ENCODE measurements at places on chromosomes 16 and 17.

- no peak for DNase-seq
- H3K4me3 ChIP-seq, result no peak overlapping the region
- no peaks in the 10 kb centered on the region for H3K27me3 ChIP-seq
- peaks cover 21% of the 10 kb centered on the region for H3K4me1 ChIP-seq
- H3K36me3 ChIP-seq, result no peaks in the 10 kb centered on the region
- no peak overlapping the region for H3K27ac ChIP-seq
Observed at GRCh38 chr16:88482630-88483391, 29.7 kb downstream of the ZFPM1 start.

DNA sequence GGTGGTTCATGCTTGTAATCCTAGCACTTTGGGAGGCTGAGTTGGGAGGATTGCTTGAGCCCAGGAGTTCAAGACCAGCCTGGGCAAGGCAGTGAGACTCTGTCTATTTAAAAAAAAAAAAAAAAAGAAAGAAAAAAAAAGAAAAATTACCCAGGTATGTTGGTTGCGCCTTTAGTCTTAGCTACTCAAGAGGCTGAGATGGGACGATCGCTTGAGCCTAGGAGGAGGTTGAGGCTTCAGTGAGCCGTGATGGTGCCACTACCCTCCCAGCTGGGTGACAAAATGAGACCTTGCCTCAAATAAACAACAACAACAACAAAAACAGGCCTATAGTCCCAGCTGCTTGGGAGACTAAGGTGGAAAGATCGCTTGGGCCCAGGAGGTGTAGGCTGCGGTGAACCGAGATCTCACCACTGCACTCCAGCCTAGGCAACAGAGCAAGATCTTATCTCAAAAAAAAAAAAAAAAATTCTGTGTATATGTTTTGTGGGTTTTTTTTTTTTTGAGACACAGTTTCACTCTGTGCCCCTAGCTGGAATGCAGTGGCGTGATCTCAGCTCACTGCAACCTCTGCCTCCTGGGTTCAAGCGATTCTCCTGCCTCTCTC is 12.5 kb upstream of the ANKRD40CL start:
- H3K36me3 ChIP-seq, result no peaks in the 10 kb centered on the region
- H3K4me1 ChIP-seq, result peaks cover 24% of the 10 kb centered on the region
- H3K27ac ChIP-seq, result peak overlapping the region; percentile 41
- peak; percentile 77 for DNase-seq
- peak overlapping the region; percentile 38 for H3K4me3 ChIP-seq

DNA sequence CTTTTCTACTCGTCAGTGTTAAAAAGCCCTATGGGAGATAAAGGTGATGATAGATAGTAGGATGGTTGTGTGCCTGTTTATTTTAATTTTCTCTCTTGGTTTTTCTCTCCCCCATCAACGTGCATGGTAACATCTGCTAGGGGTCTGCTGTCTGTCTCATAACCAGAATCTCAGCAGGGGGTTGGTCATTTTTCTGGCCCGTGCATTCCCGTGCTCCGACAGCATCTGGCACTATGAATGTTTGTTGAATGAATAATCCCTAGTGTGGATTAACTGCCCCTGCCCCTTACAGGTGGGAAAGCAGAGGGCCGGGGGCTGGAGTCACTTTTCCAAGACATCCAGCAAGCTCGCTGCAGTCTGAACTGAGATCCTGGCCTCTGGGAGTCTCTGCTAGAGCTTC is 6.3 kb downstream of the CA5A start:
- peaks cover 7% of the 10 kb centered on the region for H3K4me1 ChIP-seq
- H3K4me3 ChIP-seq, result no peak overlapping the region
- H3K36me3 ChIP-seq, result no peaks in the 10 kb centered on the region
- H3K27ac ChIP-seq, result no peak overlapping the region
- H3K27me3 ChIP-seq, result peaks cover 14% of the 10 kb centered on the region

DNA sequence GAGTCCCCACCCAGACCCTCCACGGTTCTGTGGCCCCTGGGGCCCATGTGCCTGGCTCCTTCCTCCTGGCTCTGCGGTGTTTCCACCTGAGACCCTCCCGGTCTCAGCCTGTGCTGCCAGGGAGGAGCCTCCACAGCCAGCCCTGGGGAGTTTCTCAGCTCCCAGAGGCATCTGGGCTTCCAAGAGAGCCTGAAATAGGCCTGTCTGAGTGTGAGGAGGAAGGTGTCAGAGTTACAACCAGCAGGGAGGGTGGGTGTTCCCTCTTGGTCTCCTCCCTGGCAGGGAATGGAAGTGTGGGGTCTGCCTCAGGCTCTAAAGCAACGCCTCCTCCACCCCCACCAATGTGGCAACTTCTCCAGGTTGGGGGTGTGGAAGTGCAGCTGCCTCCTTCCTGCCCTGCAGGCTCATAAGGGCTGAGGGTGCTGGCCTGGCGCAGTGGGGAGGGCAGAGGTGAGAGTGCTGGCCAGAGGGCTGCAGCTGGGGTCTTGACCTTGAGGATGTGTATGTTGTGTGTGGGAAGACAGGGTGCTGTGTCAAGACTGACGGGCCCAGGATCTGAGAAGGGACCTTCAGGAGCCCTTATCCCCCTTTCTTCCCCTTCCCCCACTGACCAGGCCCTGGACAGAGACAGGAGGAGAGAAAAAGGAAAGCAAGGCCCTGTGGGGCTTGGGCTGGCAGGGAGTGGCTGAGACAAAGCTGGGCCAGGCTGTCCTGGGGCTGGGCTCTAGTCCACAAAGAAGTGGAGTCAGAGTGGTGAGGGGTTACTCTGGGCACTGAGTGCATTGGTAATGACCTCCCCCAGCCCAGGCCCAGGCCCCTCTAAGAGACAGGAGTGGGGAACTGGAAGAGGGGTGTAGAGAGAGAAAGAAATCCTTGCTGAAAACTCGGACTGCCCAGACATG is 2.4 kb downstream of the CYGB start:
- H3K27ac ChIP-seq, result no peak overlapping the region
- peaks cover 38% of the 10 kb centered on the region for H3K27me3 ChIP-seq
- H3K4me3 ChIP-seq, result no peak overlapping the region
- peaks cover 3% of the 10 kb centered on the region for H3K4me1 ChIP-seq
- DNase-seq, result no peak

- DNase-seq, result no peak
- H3K4me3 ChIP-seq, result no peak overlapping the region
- peaks cover 24% of the 10 kb centered on the region for H3K27me3 ChIP-seq
- H3K4me1 ChIP-seq, result peaks cover 16% of the 10 kb centered on the region
- H3K27ac ChIP-seq, result no peak overlapping the region
- no peaks in the 10 kb centered on the region for H3K36me3 ChIP-seq
Observed at GRCh38 chr17:56777859-56778258, 55.9 kb downstream of the C17orf67 start.

DNA sequence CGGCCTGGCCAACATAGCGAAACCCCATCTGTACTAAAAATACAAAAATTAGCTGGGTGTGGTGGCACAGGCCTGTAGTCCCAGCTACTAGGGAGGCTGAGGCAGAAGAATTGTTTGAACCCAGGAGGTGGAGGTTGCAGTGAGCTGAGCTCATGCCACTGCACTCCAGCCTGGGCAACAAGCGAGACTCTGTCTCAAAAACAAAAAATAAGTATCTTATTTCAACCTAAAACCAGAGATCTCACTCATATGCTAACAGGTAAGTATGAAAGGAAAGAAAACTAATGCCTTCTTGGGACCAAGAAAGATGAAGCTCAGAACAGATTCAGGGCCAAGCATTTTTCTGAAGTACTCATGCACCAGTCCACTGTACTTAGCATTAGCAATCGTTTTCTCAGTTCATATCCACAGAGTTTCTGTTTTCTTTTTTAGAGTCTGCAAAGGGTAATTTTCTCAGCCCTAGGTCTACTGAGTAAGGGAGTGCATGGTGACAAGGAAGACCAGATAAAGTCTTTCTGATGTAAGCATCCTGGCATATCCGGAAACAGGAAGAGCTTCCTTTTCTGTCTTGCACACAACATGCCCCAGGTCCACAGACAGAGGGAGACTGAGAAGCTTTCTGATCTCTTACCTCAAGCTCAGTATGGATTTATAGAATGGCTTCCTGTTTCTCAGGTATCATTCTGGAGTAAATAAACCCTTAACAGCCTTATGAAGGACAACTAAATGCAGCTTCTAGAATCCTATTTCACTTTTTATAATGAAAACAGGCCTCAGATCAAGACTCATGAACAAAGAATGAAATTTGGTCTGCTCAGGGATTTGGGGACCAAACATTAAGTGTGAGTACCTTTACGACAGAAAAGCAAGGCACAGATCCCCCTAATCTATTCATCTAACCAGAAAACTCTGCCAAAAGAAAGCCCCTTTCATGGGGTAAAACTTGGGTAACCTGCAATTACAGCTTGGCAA is 38.7 kb upstream of the FOXJ1 start:
- H3K4me3 ChIP-seq, result peak overlapping the region; percentile 66
- peaks cover 59% of the 10 kb centered on the region for H3K4me1 ChIP-seq
- H3K27me3 ChIP-seq, result no peaks in the 10 kb centered on the region
- peaks cover 56% of the 10 kb centered on the region for H3K36me3 ChIP-seq
- peak overlapping the region; percentile 91 for H3K27ac ChIP-seq

GRCh38 chr17:40671282-40671681 is 6.3 kb upstream of the KRT222 start:
- H3K36me3 ChIP-seq, result no peaks in the 10 kb centered on the region
- no peak overlapping the region for H3K4me3 ChIP-seq
- H3K27me3 ChIP-seq, result peaks cover 37% of the 10 kb centered on the region
- no peak for DNase-seq
- H3K27ac ChIP-seq, result no peak overlapping the region

DNA sequence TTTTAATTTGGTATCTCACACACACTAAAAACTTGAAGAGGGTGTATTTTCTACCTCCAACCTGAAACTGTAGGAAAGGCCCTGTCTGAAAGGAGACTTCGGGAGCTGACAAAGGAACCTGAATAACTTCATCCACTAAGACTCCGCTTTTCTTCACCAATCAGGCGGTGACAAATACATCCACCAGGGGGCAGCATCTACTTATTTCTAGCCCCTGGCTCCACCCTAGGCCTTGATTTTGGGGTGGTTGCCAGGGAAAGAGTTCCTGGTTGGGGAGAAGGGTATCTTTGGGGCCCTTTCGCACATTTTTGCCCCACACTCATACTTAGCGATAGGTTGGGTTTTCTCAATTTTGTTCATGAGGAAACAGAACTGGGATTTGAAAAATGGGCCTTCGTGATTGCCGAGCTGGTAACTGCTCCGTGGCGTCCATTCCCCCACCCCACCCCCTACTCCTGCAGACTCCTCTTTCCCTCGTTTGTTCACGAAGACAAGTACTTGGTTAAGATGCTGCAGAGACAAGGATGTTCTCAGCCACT is 4.8 kb upstream of the ARL4D start:
- no peaks in the 10 kb centered on the region for H3K36me3 ChIP-seq
- H3K4me1 ChIP-seq, result peaks cover 47% of the 10 kb centered on the region
- peak overlapping the region; percentile 10 for H3K27ac ChIP-seq
- no peaks in the 10 kb centered on the region for H3K27me3 ChIP-seq
- DNase-seq, result peak; percentile 95
- H3K4me3 ChIP-seq, result no peak overlapping the region

- H3K27ac ChIP-seq, result no peak overlapping the region
- no peaks in the 10 kb centered on the region for H3K27me3 ChIP-seq
- no peaks in the 10 kb centered on the region for H3K36me3 ChIP-seq
- no peaks in the 10 kb centered on the region for H3K4me1 ChIP-seq
- DNase-seq, result no peak
- H3K4me3 ChIP-seq, result no peak overlapping the region
Observed at GRCh38 chr17:67054011-67054591, 9.7 kb downstream of the CACNG1 start.

- H3K36me3 ChIP-seq, result no peaks in the 10 kb centered on the region
- H3K27me3 ChIP-seq, result peaks cover 50% of the 10 kb centered on the region
- H3K4me1 ChIP-seq, result peaks cover 5% of the 10 kb centered on the region
- no peak overlapping the region for H3K4me3 ChIP-seq
Observed at GRCh38 chr17:66830451-66830850, 4.5 kb upstream of the CACNG5 start.

- no peaks in the 10 kb centered on the region for H3K36me3 ChIP-seq
- no peak overlapping the region for H3K27ac ChIP-seq
- no peak overlapping the region for H3K4me3 ChIP-seq
- DNase-seq, result no peak
- peaks cover 6% of the 10 kb centered on the region for H3K4me1 ChIP-seq
Observed at GRCh38 chr16:88917146-88917914, 50.9 kb upstream of the PABPN1L start.

GRCh38 chr17:46035112-46035818 is 36.2 kb downstream of the STH start:
- H3K27me3 ChIP-seq, result no peaks in the 10 kb centered on the region
- DNase-seq, result no peak
- H3K4me3 ChIP-seq, result no peak overlapping the region
- peak overlapping the region; percentile 32 for H3K27ac ChIP-seq
- peaks cover 71% of the 10 kb centered on the region for H3K36me3 ChIP-seq
- H3K4me1 ChIP-seq, result peaks cover 8% of the 10 kb centered on the region

GRCh38 chr16:84369938-84370627 is 1.7 kb downstream of the ATP2C2 start:
- peaks cover 61% of the 10 kb centered on the region for H3K27me3 ChIP-seq
- no peak overlapping the region for H3K4me3 ChIP-seq
- H3K27ac ChIP-seq, result no peak overlapping the region
- peaks cover 22% of the 10 kb centered on the region for H3K4me1 ChIP-seq
- DNase-seq, result no peak
- H3K36me3 ChIP-seq, result no peaks in the 10 kb centered on the region

- H3K27me3 ChIP-seq, result no peaks in the 10 kb centered on the region
- peak; percentile 75 for DNase-seq
- H3K27ac ChIP-seq, result no peak overlapping the region
- no peak overlapping the region for H3K4me3 ChIP-seq
- no peaks in the 10 kb centered on the region for H3K36me3 ChIP-seq
Observed at GRCh38 chr16:88437367-88437964, 15.6 kb upstream of the ZFPM1 start.

GRCh38 chr16:30526137-30526822 is at the start of gene ZNF768:
Gene ZNF768 (minus strand): TSS chr16:30526566. CDS start chr16:30526413, 153 bp downstream.
- H3K36me3 ChIP-seq, result peaks cover 25% of the 10 kb centered on the region
- peak within 1 kb of the TSS; percentile 75 for H3K27ac ChIP-seq
- peak within 1 kb of the TSS; percentile 78 for H3K4me3 ChIP-seq
- H3K4me1 ChIP-seq, result peaks cover 32% of the 10 kb centered on the region
- DNase-seq, result peak; percentile 34

DNA sequence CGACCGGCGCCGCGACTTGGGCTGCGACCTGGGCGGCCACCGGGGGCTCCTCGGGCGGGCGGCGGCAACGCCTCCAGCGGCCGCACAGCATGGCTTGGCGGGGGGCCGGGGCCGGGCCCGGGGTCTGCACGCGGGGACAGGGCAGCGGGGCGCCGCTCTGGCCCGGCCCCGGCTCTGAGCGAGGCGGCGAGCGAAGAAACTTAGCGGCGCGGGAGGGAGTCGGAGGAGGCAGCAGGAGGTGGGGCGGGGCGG is at the start of gene PLCD3:
TSS of gene PLCD3 (minus strand) at position 196 of the 252 bp plus-strand sequence. CDS start at position 91, 105 bp downstream.
- H3K4me1 ChIP-seq, result peaks cover 22% of the 10 kb centered on the region
- peak within 1 kb of the TSS; percentile 87 for H3K4me3 ChIP-seq
- no peak for DNase-seq
- peak within 1 kb of the TSS; percentile 78 for H3K27ac ChIP-seq
- H3K36me3 ChIP-seq, result no peaks in the 10 kb centered on the region
